ENCODE measurements at places on chromosomes 16 and 17. TPM values are rescaled to one million over a fixed set of nuclear protein-coding genes. Genes with fewer than 3 reads are reported as not detected.

Gene FBXL16
- 0.20 TPM for total RNA-seq

DNA sequence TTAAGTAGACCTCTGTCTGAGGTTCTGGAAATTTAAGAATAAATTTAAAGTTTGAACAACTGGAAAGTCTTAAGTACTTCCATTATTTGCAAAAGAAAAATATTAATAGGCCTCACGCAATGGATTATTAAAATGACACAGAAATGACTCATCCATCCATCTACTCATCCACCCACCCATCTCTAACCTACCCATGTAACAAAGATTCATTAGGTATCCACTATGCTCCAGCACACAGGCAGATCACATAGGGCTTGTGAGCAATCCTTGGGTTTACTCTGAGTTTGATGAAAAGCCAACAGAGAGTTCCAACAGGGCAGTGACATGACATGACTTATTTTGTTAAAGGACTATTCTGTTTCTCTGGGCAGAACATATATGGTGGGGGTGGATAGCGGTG lies 93.3 kb downstream of the HELZ start:
- DNase-seq, result no peak

DNA sequence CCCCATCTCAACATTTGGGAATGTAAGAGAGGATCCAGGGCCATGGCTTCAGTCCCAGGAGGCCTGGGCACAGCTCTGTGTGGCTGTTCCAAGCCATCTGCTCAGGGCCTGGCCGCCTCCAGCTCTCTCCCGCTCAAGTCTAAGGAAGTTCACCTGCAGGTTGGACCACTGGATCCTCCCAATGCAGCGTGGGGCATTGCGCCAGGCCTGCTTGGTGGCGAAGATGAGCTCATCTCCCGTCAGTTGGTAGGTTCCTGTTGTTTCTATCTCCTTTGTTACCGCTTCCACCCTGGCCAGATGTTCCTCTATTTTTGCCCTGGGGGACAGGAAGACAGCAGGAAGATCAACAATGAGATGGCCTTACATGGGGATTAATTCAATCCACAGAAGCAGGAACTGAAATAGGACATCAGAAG lies 17.5 kb downstream of the NOS2 start:
- no peak for DNase-seq

Gene MFAP4
- not detected for total RNA-seq

GRCh38 chr17:79301469-79301868 lies 226.8 kb downstream of the ENGASE start:
- DNase-seq, result no peak

DNA sequence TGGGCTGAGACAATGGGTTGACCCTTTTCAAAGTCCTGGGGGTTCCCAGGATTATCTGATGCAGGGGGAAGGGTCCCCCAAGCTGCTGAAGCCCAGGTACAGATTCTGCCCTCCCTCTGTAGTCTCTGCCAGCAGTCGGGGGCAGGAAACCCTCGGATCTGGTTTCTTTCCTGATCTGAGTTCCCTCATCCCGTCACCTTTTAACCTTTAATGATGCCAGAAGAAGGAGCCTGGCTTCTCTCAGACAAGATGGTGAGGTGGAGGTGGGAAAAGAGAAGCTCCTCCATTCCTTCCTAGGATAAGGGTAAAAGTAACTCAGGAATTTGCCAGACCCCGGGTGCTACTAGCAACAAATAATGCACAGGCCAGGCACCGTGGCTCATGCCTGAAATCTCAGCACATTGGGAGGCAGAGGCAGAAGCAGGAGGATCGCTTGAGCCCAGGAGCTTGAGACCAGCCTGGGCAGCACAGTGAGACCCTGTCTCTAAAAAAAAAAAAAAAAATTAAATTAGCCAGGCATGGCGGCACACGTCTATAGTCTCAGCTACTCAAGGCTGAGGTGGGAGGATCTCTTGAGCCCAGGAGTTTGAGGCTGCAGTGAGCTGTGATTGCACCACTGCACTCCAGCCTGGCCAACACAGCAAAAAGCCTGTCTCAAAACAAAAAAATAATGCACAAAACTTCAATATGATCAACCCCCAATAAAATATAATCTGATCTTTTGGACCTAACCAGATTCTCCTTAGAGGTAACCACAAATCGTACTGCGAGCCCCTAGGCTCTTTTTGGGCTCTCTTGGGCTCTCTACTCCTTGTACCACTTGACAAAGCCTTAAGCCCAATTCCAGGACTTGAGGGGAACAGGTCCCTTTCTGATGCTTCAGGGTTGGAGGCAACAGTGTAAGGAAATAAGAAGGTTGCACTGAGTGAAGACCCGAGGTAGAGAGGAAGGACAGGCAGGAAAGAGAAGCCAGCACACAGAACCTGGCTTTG lies 5.7 kb downstream of the CDC42EP4 start:
- no peak for DNase-seq

DNA sequence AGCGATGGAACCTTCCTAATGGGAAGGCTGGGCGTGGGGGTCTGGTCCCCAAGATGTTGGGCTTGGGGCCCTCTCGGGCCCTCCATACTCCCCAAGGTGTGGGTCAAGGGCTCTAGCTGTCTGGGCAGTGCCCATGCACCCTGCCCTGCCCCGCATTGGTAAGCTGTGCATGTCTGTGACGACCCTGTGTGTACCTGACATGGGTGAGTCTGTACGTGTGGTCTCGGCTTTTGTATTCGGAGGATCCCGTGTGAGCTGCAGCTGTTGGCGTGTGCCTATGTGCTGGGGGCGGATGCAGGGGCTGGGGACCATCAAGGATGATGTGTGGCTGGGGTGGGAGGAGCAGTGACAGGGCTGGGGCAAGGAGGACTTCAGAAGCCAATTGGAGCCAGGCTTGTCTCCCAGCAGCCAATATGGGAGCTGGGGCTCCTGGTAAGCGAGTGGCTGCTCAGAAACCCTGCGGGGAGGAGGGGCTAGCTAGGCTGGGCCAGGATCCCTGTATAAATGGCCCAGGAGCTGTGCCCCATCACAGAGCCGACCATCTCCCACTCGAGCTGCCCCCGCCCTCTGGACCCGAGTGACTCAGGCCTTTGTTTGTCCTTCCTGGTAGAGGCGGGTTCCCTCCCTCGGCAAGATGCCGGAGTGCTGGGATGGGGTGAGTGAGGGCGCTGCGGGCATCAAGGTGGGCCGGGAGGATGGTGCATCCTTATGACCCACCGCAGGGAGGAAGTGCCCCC lies at the start of gene NDRG4:
TSS of gene NDRG4 (plus strand) at position 529 of the 737 bp plus-strand sequence. CDS start at position 635, 106 bp downstream.
- peak; percentile 33 for DNase-seq

- DNase-seq, result no peak
Observed at GRCh38 chr17:29396066-29396465, 5.9 kb downstream of the TAOK1 start.

DNA sequence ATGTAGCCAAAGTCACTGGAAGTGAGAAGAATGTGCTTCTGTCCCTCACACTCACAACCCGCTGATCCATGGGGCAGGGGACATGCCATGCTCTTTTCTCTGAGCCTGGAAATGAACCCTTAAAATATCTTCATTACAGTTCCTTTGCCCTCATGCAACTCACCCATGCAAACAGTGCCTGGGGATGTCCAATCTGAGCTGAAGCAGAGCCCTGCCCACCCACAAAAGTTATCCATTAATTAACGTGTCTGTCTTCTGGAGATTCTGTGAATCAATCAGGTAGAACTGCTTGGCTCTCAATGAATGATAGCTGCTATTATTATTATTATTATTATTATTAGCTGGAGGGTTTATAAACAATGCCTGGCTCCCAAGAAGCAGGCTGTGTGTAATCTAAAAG lies 133.7 kb downstream of the USP31 start:
- DNase-seq, result no peak

- no peak for DNase-seq
Observed at GRCh38 chr16:85555719-85556455, 57.2 kb upstream of the GSE1 start.

Gene TADA2A
- 15.8 TPM for total RNA-seq

GRCh38 chr17:9859781-9860180 lies 34.1 kb downstream of the GLP2R start:
- DNase-seq, result no peak

Gene KRT36
- not detected for total RNA-seq

All from pulmonary artery endothelial cell (primary cell).